ENCODE measurements at places on chromosomes 7 and 10.

- no peak for DNase-seq
Observed at GRCh38 chr7:85011127-85011526, 175.7 kb downstream of the SEMA3D start.

- no peak for DNase-seq
Observed at GRCh38 chr10:88336334-88336733, 246.8 kb downstream of the RNLS start.

DNA sequence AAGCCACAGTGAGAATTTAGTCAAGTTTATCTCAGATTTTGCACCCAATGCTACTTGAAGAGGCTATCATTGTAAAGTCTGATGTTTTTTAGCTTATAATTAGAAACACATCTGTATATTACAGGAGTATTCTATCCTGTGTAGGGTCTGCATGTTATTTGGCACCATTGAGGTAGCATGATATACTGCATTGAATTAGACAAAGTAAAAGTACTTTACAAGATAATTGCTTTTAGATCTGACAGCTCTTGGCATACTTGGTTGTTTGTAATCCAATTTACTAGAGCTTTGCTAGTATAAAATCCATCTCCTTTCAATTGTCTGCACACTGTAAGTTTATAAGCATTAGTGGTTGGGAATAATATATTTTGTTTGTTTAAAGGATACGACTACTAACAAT, 714.3 kb downstream of the ANKRD7 start:
- no peak for DNase-seq

DNA sequence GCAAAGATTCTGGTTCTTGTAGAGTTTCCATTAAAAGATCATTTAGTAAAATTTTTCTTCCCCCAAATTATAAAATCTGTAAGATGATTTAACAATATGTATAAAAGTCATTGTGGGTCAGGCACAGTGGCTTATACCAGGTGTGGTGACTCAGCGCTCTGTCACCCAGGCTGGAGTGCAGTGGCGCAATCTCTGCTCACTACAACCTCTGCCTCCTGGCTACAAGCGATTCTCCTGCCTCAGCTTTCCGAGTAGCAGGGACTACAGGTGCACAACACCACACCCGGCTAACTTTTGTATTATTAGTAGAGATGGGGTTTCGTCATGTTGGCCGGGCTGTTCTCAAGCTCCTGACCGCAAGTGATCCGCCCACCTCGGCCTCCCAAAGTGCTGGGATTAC, 68.0 kb downstream of the SEPTIN14 start:
- DNase-seq = no peak

DNA sequence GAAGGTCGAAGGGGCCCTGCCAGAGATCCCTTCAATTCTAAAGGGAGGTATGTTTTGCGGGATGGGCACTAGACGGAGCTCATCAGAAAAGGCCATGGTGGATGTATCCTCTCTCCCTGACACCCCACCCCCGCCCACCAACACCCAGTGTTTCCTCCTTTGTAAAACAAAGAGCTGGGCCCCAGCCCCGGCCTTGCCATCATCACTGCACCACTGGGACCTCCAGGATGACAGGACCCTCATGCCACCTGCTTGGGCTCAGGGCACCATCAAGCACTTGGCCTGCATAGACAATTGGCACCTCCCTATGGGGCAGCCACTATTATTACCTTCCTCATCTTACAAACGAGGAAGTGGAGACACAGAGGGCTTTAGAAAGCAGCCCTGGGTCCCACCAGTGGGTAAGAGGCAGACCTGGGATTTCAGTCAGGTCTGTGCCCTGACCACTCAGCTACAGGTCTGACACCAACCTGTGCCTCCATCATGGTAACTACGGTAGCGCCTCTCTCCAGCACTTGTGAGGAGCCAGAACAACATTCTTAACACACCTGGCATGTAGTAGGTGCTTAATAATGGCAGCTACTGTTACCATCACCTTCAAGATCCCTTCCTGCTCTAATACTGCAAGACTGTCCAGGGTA, 2.0 kb downstream of the CALML3 start:
- DNase-seq = no peak

GRCh38 chr7:138212314-138212713, 136.1 kb downstream of the AKR1D1 start:
- no peak for DNase-seq

- peak; percentile 38 for DNase-seq
Observed at GRCh38 chr10:3068201-3068967, 1.0 kb downstream of the PFKP start.

DNA sequence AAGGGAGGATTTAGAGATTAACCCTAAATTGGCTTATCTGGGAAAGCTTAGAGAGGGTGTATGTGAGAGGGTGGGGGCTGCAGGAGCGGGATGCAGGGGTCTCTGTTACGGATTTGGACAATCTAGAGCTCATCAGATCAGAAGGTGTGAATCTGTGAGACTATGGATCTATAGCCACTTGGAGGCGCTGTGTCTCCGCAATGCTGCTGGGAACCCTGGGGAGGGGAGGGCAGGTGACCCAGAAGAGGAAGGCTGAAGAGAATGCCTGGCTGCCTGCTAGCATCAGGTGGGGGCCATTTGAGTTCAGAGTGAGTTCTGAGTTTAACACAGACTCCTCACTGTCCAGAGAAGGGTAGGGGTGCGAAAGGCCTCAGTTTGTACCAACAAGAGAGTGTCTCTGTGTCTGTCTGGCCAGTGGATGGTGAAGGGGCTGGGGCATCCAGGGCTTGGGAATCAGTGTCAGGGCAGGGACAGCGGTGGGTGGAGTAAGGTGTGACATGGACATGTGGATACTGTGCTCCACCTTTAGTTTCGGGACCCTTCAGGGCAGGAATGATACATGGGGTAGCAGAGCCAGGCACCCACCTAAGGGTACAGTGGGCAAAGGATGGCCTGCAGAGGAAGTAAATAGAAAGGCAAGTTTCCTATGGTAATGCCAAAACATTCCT, 187.3 kb upstream of the PRSS58 start:
- DNase-seq = no peak

GRCh38 chr10:53597835-53598251, 825.3 kb upstream of the MBL2 start:
- no peak for DNase-seq

- peak; percentile 11 for DNase-seq
Observed at GRCh38 chr10:115093286-115093775, at the start of gene ATRNL1. ATRNL1 (plus strand) TSS chr10:115093365; CDS start chr10:115093751, 386 bp downstream.

DNA sequence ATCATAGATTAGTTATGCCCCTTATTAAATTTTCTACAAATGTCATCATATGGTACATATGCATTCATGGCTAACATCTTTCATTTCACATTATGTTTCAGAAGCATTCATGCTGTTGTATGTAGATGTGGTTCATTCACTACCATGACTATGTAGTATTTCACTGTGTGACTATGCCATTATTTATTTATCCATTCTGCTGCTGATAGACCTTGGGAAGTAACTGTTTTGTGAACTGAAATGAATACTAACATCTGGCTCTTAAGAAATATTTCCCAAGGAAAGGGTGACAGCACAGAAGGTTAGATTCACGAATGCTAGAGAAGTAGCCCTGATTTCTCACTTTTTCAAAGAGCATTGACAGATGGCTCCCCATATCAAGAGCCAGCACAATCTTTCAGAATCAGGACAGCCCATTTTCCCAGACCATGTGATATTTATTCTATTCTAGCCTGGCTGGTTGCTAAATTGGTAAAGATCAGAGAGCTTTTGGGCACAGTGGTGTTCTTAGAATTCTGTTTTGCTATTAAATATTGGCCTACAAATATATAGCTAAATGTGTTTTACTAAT, 157.4 kb downstream of the DYNC1I1 start:
- DNase-seq = no peak

- no peak for DNase-seq
Observed at GRCh38 chr7:151387161-151388006, 22.5 kb downstream of the WDR86 start.

- DNase-seq = peak; percentile 47
Observed at GRCh38 chr10:74150204-74150989, at the start of gene AP3M1. AP3M1 (minus strand) TSS chr10:74150828; CDS start chr10:74138379, 12,449 bp downstream.

GRCh38 chr7:45086331-45087065, 2.3 kb downstream of the NACAD start:
- no peak for DNase-seq

DNA sequence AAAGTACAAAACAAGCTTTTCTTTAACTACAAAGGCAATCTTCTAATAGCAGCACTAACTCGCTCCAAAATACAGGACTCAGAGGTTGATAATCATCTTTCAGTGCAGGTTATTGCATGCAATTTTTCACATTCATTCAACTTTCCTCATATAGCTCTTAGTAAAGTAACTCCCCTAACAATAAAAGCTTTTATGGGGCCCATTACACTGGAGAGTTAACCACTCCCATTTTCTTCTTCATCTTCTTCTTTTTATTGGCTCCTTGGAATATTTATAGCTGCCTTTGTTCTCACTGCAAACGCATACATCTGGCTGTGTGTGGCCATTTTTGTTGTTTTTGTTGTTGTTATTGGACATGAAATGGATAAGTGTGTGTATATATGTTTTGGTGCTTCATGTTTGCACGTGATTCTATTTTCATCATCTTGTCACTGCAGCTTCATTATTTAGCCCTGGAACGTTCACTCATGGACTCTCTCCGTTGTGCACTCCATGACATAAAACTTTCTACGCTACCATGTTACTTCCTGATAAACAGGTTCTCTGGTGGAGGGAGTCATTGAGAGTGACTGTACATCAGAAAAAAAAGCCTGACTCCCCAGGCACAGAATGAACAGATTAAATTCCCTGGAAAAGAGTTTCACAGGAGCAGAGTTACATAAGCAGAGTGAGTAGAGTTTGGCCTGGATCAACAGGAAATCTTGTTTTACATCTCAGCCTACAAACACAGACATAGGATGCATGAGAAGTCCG, 236.4 kb upstream of the SP4 start:
- DNase-seq = no peak

DNA sequence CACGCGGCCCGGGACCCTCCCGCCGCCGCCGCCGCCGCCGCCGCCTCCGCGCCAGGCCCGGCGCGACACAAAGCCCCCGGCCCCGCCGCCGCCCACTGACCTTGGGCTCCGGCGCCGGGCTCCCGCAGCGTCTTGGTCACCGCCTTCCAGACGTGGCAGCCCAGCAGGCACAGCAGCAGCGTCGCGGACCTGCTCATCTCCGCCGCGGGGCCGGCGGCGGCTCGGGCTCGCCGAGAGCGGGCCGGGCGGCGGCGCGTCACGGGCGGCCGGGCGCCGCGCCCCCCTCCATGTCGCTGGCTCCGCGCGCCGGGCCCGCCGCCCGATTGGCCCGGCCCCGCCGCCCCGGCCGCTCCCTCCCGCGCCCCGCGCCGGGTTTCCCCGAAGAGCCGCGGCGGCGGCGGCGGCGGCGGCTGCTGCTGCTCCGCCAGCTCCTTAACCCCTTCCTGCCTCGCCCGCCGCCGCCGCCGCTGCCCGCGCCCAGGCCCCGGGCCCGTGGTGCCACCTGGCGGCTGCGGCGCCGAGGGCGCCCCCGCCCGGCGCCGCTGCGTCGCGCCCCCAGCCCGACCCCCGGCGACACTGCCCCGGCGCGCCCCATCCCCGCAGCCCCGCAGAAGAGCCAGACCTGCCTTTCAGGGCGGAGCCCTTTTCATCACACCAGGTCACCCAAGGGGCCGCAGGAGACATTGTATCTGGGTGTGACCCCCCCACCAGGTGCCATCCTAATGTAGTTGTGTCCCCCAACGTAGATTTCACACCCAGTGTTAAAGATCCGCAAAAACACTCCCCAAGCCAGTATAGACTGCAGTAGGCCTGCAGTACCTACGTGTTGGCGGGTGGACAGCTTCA, at the start of gene FAM171A1:
Gene FAM171A1, minus strand, starts transcription at position 434 of the 846 bp plus-strand sequence. Its CDS starts 237 bp downstream, at position 197.
- peak; percentile 31 for DNase-seq

DNA sequence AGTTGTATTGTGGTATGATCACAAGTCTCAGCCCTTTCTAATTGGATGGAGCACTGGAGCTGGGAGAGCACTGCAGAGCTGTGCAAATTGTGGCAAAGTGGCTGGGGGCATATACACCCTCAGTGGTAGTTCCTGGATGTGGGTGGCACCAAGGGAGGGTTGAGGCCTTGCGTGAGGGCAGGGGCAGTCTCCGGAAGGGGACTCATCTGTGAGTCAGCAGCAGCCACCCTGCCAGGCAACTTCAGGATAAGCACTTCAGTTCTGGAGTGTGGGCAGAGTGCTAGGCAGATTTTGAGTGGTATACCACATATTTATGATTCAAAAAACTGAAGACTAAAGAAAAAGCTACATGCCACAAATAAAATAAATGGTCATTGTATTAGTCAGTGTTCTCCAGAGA, 210.5 kb downstream of the ETV1 start:
- DNase-seq = no peak

DNA sequence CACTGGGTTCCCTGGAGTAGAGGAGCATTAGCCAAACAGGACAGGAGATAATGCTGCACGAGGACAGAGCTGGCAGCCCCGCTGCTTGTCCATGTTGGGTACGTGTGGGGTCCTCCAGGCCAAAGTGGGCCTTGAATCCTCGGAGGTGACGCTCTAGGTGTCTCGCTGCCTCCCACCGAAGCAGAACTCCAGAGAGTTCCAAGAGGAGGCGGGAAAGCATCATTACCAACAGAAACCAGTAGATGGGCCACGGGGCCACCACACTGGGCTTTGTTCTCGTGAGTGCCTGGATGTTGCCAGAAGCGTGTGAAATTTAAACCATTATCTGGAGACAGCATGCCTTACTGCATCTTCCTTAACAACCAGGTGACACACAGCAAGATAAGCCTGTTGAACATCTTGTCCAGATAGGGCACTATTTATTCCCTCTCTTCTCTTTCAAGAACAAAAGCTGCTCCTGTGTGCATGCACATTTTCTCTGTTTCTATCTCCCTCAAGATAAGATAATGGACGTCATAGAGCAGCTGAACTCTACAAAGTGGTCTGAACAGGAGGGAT, 56.8 kb downstream of the TNS3 start:
- DNase-seq = no peak

DNA sequence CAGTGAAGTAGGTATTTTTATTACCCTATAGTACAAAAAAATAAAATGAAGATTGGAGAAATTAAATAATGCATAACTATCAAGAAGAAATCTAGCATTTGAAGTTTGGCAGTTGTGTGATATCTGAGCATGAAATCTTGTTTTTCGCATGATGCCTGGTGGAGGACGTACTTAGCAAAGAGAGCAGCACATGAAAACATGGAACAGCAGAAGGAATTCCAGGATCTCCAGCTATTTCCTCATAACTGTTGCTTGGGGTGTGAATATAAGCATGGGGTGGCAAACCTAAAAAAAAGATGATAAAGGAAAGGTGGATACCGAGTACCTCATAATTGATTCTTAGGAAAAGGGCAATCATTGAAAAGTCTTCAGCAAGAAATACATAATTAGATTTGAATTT, 174.3 kb upstream of the FAM3C start:
- no peak for DNase-seq

All from activated gamma-delta T cell (primary cell).